Activated CD4-positive, alpha-beta T cell treated with anti-CD3 and anti-CD28 coated beads for 48 hours (primary cell): ENCODE measurements at places on chromosomes 11 and 22.
A peak's percentile ranks its signal among the peaks of the same experiment; 100 is the strongest.

DNA sequence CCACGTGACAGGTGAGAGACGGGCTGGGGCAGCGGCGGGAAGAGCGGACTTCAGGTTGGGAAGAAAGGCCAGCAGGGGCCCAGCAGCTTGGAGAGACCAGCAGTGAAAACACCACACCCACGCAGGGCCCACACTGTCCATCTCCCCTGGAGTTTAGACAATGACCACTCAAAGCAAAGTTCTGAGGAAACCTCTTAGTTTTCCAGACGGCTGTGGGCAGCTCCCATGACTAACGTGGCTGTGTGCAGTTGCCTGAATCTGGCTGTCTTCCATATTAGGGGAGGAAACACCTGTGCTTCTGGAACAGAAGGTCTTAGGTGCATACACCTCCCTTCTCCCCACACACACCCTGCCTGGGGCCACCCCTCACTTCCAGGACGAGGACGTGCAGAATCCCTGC is 70.6 kb upstream of the TTLL12 start:
- no peak for DNase-seq

GRCh38 chr11:88292171-88292843 is 45.2 kb downstream of the CTSC start:
- DNase-seq, result no peak

- DNase-seq, result no peak
Measured at GRCh38 chr11:69153661-69154060, 2.1 kb upstream of the SMIM38 start.

- DNase-seq, result no peak
Measured at GRCh38 chr22:42931421-42932196, 74.5 kb upstream of the ARFGAP3 start.

DNA sequence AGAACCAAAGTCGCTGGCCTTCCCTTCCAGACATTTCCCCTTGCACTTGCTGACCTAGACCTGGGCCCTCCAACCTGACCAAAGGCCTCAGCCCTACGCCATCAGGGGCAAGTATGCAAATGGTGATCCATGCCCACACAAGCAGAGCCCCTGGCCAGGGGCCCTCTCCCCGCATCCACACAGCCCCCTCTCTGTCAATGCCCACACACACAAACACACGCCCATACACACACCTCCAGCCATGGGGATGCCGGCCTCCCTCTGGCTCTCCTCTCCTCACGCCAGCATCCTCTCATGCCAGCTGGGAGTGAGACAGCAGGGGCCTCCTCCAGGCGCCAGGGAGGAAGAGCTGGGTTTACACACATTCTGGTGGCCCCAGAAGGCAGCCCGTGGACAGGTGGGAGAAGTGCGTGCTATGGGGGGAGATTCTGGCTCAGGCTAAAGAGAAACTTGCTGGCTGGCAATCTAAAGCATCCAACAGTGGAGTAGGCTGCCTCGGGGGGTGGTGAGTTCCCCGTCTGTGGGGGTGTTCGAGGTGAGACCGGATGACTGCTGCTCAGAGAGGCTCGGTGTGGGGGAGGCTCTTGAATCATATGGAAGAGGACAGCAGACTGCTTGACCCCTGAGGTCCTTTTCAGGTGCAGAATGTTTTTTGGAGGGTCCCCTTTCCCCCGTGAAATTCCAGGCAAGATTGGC is 4.8 kb downstream of the NRXN2 start:
- DNase-seq, result no peak

- DNase-seq, result no peak
Measured at GRCh38 chr11:105183987-105184386, 44.4 kb upstream of the CARD18 start.

DNA sequence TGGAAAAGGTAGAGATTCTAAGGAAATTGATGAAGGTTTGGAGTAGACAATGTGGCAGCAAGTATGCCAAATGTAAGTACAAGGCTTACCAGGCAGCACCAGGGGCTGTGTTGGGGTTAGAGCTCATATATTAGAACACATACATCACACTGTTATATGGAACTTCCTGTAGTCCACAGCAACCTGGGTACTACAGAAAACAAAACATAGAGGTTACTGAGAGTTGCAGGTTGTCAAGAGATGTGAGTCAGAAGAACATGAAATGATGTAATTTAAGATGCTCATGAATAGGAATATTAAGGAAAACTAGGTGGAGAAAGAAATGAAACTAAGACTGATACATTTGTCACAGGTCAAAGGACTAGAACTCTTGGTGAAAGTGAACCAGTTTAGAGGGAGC is 22.0 kb downstream of the FAT3 start:
- no peak for DNase-seq

DNA sequence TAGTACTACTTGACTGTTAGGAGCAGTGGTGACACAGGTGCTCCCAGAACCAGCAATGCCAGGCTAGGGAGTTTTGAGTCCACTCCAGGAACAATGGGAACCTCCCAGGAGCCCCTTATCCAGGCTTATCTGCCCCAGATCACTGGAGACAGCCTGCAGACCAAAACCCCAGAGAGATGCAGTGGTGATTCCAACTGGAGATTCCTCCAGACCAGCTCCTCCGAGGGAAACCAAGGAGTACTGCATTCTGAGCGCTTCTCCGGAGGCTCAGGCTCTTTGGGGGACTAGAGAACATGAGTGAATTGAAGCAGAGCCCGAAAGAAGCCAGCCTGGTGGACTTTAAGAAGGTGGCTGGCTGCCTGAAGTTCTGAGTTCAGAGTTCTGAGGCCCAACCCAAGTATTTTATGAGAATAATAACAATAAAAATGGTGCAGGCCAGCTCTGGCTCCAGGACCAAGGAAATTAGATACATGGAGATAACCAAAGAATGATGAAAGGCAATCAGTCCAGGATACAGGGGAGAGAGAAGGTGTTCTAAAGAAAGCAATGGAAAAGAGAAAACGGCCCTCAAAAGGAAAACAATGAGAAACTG is 1.3 kb upstream of the TMEM25 start:
- DNase-seq, result no peak

DNA sequence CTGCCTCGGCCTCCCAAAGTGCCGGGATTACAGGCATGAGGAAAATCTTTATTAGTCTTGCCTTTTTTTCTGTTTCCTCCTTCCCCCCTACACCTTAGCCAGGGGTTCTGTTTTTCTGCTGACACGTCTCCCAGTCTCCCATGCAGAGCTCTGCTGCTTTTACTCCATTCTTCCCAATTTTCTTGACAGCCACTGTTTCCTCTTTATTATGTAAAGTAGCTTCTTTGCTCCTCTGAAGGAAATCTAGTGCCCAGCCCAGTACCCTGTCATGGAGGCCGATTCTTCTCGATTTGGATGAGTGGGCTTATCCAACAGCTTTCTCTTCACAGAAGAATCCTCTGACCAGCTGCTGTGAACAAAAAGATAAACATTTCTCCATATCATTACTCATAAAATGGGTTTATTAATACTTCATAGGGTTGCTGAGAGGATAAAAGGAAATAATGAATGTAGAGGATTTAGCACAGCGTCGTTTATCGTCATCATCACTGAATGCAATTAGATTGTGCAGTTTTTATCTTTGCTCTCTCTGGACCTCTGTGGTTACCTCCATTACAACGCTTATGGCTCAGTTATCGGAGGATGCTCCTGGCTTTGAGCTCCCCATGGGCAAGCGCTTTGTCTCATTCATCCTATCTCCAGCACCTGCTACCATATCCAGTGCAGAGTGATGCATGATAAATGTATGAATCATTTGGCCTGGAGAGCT is 375.6 kb upstream of the C11orf87 start:
- no peak for DNase-seq

DNA sequence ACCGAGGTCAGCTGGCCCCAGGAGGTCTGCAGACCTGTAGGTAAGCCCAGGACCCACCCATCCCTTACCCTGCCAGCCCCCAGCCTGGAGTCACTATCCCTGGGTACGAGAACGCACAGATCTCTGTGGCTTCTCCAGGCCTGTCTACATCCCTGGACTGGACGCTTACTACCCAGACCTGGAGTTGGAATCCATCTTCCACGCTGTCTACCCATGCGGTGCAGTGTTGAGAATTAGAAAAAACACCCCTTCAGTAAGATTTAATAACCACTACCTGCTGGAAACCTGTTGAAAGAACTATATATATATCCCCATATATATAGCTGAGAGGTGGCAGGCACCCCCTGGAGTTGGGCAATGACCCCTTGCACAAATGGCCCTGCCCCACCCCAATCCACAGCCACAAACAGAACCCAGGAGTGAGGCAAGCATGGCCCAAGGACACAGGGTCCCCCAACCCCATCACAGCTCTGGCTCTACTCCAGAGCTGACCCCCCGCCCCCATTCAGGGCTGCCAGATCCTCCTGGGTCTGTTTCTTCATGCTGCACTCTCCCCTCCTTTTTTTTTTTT is 17.7 kb upstream of the RGL4 start:
- DNase-seq, result no peak

- DNase-seq, result no peak
Measured at GRCh38 chr11:9675691-9676090, 11.8 kb downstream of the SWAP70 start.

DNA sequence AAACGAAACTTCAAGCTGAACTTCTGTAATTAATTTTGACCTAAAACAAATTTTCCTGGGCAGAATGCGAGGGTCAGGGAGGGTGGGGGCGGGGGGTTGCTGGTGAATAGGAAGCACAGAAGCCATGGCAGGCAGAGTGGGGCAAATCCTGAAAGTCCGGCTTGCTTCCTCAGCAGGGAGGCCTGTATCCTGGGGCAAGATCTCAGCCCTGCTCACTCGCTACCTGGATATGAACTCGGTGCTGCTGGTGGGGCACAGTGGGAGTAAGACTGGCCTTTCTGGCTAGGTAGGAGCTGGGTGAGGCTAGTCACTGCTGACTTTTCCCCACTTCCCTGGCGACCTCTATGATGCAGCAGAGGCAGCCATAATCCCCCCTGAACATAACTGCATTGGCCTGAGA is 168.9 kb upstream of the CHORDC1 start:
- DNase-seq, result no peak

DNA sequence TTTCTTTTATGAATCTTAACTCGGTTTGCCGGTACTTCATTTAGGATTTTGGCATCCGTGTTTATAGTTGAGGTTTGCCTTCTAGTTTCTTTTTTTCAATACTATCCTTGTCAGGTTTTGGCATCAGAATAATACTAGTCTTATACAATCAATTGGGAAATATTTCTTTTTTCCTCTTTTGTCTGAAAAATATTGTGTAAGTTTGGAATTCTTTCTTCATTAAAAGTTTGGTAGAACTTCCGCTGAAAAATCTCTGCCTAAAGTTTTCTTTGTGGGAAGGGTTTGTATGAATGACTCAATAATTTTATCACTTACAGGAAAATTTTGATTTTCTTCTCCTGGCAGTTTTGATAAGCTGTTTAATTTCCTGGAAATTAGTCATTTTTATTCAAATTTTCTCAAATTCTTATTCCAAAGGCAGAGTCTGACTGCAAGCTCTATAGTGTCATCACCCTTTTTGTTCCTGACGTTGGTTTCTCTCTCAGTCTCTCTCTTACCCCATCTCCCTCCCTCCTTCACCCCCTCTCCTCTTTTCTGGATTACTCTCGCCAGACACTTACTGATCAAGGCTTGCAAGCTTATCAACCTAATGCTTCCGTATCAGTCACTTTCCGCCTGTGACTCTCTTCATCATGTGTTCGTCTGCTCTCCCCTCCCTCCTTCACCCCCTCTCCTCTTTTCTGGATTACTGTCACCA is 555.7 kb downstream of the TBC1D22A start:
- no peak for DNase-seq

- DNase-seq, result no peak
Measured at GRCh38 chr11:82874646-82875523, 25.3 kb downstream of the PRCP start.

- DNase-seq, result peak; percentile 12
Measured at GRCh38 chr11:9562716-9563115, 10.8 kb upstream of the WEE1 start.

DNA sequence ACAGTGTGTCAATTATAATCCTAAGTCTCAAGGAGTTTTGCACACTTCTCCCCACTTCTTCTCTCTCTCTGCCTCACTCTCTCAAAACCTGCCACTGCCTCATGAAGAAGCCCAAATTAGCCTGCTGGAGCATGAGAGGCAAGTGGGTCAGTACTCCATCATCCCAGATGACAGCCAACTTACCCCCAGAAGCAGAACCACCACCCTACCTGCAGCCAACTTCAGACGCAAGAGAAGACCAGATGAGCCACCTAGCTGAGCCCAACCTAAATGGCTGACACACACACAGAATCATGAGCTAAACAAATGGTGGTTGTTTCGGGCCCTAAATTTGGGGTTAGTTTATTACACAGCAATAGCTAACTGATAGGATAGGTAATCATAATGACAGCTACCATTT is 61.2 kb downstream of the CD82 start:
- peak; percentile 2 for DNase-seq

DNA sequence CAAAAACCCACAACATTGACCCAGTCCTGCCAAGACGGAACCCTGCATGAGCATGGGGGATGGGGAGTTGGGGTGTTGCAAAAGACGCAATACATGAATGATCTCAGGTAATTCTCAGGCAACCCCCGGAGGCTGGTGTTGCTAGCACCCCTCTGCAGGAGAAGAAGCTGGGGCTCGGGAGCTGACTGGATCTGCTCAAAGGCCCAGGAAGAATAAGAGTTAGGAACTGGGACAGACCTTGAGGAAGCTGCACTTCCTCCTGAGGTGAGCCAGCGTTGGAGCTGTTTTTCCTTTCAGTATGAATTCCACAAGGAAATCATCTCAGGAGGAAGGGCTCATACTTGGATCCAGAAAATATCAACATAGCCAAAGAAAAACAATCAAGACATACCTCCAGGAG is at the start of gene KRTAP5-9:
KRTAP5-9 (plus strand) TSS at position 301 of the 400 bp plus-strand sequence. CDS start 238 bp downstream, outside the sequence.
- no peak for DNase-seq

DNA sequence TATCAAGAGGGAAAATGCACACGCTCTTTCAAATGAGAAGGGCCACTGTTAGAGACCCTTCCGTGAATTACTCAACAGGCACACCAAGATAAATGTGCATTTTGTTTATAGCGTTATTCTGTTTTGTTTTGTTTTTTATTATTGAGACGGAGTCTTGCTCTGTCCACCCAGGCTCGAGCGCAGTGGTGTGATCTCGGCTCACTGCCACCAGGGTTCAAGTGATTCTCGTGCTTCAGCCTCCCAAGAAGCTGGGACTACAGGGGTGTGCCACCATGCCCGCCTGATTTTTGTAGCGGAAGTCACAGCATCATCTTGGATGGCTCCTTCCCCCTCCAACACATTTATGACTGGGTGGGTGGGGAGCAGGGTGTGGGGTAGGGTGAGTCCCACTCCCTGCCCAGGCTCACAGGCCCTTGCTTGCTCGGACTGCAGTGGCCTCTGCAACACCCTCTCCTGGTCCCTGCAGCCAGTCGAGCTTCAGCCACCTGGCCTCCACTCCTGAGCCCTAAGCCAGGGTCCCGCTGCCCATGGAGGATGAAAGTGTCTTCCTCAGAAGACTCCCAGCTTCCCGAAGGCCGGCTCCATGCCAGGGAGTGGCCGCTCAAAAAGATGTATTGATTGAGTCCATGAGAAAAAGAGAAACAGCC is 68.0 kb downstream of the RTL6 start:
- no peak for DNase-seq

DNA sequence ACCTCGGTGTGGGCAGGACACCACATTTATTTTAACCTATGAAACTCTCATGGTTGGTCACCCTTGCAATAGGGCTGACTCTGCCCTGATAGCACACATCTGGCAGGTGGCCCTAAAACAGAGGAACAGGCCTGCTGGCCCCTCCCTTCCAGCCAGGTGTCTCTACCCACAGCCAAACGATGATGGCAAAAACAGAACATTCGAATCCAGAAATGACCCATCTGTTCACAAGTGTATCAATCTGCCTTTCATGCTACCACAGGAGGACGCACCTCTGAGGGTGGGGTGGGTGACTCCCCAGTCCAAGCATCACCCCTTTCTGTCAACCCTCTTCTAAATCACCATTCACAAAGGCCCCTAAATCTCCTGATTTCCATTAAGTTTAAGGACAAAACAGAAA is 118.1 kb downstream of the ETS1 start:
- DNase-seq, result peak; percentile 54

GRCh38 chr11:114078423-114078822 is 18.9 kb downstream of the ZBTB16 start:
- DNase-seq, result no peak
